ENCODE measurements at places on chromosomes 5 and 9.

DNA sequence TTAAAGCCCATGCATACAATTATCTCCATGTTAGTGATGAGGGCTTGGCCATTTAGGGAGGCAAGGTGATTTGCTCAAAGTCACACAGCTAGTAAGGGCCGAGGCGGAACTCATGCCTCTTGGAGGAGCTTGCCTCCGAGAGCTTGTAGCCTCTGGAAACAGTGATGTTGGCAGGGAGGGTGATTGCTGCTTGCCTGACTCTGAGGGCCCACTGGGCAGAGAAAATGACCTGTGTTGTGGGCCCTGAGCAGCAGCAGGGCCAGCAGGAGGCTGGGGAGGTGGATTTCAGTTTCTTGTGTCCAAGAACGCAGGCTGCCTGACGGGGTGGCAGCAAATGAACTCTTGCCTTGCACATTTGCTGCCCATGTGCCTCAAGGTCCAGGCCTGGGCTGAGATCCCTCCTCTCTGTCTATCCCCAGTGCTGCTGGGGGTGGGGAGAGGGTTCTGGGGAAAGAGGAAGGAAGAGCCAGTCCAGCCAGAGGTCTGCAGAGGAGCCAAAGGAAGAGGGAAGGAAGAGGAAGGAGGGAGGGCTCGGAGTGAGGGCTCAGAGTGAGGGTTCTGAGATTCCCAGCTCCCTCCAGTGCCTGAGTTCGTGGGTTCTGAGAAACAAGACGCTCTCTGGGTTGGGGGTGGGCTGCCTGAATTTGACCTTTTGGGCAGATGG, 16.2 kb upstream of the PTGS1 start:
- DNase-seq: no peak

DNA sequence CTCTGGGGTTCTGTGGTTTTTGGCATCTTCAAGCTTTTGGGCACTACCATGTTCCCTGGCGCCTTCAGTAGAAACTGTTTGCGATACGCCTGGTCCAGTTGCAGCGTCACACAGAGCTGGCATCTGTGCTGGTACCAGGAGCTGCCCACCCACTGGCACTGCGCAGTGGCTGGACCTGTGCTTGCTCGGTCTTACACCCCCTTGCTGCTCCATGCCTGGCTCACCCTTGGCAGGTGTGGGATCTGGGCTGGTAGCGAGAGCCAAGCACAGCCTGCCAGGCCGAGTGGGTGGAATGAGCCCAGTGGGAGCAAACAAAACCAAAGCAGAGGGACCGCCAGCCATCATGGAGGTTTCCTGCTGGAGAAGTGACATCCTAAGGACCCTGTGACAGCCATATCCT, 170.2 kb upstream of the IRX2 start:
- DNase-seq: no peak

DNA sequence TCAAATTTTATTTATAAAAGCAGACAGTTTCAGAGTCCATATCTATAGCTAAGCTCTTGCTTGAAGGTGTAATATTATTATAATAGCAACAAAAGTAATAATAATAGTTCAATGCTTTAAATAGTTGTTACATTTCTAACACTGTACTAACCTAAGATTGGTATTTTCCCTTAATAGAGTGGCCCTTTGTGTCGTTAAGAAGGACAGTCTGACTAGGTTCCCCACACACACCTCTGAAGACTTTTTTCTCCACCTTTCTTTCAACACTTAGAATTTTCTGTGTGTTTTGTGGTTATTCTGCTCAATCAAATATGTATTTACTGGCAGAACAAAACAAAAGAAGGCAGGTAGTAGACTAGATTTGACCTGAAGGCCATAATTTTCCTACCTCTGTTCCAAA, 223.2 kb upstream of the ACO1 start:
- DNase-seq: no peak

DNA sequence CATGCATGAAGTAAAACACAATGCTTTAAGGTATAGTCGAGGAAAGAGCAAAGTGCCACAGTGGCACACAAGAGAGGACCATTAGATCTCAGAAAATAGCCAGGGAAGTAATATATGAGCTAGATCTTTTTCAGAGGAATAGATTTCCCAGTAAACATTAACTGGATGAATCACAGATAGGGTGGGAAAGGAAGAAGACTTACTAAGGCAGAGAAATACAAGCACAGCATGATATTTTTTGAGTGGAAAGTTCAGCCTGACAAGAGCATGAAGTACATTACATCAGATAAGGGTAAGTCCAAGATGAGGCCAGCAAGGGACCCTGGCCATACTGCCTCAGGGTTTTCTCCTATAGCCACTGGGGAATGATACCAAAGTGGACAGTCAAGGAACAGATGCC, 804.6 kb upstream of the DMAC1 start:
- DNase-seq: no peak

DNA sequence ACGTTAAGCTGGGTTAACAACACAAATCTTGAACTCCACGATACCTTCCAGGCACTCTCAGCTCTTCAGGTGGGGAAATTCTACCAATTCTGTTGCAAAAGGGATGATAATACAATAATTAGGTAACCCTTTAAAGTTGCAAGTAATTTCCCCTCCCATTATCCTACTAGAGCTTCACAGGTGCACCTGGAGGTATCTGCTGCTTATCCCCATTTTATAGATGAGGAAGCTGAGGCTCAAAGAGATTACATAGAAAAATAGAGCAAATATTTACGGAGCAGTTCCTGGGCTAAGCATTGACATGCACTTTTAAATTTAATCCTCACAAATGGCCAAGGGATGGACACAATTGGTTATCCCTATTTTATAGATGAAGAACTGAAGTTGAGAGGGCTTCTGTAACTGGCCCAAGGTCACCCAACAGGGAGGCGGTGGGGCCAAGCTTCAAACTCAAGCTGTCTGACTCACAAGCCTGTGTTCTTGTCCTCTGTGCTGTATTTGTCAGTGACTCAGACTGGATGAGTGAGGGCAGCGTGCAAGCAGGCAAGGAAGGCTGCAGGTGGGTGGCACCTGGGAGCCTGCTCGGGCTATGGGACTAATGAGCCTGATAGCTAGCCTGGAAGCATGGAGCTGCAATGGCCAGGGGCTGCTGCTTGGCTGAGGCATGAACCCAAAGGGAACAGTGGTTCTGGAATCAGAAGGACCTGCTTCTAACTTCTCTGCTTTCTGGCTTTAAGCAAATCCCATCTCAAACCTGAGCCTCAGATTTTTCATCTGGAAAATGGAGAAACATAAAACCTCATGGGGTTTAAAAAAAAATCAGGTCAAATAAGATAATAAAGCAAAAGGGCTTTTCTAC, 105.5 kb downstream of the PDE6A start:
- DNase-seq: no peak

- DNase-seq: no peak
Observed at GRCh38 chr5:109223531-109223930, 186.2 kb downstream of the PJA2 start.

DNA sequence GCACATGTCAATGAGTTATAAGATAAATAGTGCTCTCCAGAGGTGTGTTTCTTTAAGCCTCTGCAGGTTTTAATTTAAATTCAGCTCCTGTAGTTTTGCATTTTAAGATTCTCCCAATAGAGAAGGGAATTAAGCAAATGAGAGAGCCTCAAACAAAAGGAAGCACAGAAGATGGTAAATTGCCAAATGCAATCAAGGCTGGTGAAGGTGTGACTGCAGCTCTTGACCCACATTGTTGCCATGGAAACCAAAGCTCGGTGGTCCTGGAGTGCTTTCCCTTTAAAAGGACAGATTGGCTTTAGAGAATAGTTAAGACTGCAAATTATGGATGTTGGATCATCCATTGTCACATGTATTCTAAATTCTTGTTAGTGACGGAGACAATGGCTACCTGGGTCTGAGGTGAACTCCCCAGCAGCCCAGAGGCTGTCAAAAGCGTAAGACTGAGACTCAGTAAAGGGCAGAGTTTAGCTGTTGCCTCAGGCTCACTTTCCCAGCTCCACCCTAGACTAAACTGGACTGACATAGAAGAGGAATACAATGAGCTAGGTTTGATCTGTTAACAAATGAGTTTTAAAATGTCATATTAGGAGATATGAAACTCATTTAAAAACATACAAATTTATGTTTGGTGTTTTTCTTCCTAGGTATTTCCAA, 12.3 kb downstream of the GAPT start:
- no peak for DNase-seq

GRCh38 chr5:108216890-108217289, 165.0 kb downstream of the FBXL17 start:
- no peak for DNase-seq

GRCh38 chr9:124359855-124360678, 55.2 kb downstream of the PSMB7 start:
- DNase-seq: no peak
